RPMI7951 (cell line): ENCODE measurements at places on chromosomes 3 and 15. TPM values are rescaled to one million over a fixed set of nuclear protein-coding genes. Genes with fewer than 3 reads are reported as not detected.

RNU5B-1 gene
- not detected in 2 replicates for total RNA-seq

CFAP100 gene
- not detected in 2 replicates for total RNA-seq

ALDH1L1 gene
- not detected in 2 replicates for total RNA-seq

IQCH gene
- 7.0 and 11.5 TPM in 2 replicates for total RNA-seq

CIB2 gene
- total RNA-seq, result 6.2 and 7.8 TPM in 2 replicates

EIF3J gene
- total RNA-seq, result 32.7 and 44.9 TPM in 2 replicates

OR5H14 gene
- total RNA-seq, result not detected in 2 replicates

ANKRD34C gene
- total RNA-seq, result not detected in 2 replicates

SMAD6 gene
- 2.0 and 2.7 TPM in 2 replicates for total RNA-seq

TRIM42 gene
- not detected in 2 replicates for total RNA-seq

FBXO40 gene
- total RNA-seq, result under 0.01 TPM in 2 replicates

CASR gene
- not detected in 2 replicates for total RNA-seq

PLA2G4E gene
- total RNA-seq, result not detected in 2 replicates

DNA sequence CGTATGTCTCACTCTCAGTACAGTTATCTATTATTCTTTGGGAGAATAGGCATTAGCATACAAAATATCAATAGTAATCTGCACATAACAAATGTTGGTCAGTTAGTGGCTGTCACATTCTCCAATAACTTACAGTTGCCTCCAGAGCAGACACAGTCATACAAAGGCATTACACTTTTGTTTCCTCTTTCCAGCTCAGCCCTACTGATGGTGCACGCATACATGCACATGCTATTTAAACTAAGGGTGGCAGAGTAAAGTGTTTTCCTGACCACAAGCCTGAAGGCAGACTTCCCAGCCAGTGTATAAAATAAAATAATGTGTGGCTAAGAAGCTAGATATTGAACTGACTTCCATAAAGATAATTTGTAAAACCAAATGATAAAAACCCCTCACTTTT is 47.6 kb downstream of the PHLDB2 start:
- DNase-seq, result peak; percentile 17

DNA sequence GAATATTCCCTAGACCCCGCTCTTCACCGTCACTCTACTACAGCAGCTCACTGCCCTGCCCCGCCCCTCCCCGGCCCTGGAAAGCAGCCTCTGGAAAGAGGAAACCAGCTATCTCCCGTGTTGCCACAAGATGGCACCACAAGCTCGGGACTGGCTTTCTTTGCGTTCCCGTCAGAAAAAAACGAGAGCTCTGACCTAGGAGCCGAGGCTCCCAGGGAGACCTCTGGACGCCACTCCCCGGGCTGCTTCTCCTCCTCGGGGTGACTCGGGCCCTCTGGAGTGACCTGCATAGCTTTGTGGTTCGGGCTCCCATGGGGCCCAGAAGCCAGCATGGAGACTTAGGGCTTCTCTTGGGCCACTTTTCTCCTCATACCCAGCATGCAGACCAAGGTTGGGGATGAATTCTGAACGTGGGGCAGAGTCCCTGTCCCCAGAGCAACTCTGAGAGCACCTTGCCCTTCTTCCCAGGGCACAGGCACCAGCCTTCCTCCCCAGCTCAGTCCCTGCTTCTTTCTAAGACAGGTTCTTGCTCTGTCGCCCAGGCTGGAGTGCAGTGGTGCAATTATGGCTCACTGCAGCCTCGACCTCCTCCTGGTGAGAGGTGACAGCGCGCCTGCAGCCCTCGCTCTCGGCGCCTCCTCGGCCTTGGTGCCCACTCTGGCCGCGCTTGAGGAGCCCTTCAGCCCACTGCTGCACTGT is 19.0 kb downstream of the STOML1 start:
- DNase-seq, result peak; percentile 84

DNA sequence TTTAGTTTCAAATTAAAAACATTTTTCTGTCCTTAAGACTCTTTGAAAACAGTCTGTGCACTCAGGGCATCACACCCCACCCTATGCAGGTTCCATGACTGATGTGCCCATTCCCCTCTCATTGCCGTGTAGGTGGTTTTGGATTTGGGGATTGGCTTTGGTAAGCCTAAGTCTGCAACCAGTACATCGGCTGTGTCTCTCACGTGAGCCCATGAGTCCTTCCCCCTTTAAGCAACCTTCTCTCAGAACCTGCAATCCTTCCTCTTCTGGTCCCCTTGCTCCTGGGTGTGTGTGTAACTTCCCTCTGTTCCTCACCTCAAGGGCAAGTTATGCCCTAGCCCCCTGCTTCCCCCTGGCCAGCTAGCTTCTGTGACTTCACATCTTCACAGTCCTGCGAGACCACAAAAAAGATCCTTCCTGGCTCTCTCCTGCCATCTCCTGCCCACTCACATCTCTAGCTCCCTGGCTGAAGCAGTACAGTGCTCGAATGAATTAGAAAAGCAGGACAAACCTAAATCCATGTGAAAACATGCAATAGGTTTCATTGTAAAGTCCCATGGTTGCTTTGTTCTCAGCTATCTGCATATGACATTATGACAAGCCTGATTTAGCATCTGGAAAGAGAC is 126.7 kb downstream of the UACA start:
- DNase-seq, result peak; percentile 40

- peak; percentile 82 for DNase-seq
Observed at GRCh38 chr15:41795996-41796856, 21.9 kb downstream of the MAPKBP1 start.

- DNase-seq, result no peak
Observed at GRCh38 chr15:81330366-81331090, 6.6 kb upstream of the STARD5 start.

- no peak for DNase-seq
Observed at GRCh38 chr15:79743032-79743431, 153.8 kb downstream of the MTHFS start.

DNA sequence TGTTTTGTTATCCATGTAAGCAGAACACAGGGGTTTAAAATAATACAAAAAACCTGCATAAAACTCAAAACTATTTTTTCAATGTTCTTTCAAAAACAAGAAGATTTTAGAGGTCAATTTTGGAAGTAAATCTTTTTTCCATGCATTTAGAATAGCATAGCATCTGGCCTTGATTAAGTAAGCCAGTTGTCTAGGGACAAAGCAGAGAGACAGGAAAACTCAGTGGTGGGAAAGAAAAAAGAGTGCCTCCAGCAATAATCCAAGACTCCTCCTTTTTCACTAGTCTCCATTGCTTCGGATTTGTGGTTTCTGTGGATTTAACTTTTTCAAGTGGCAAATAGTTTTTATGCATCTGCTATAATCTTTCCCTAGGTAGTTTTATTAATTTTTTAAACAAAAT is 88.9 kb downstream of the SUCNR1 start:
- DNase-seq, result peak; percentile 92

DNA sequence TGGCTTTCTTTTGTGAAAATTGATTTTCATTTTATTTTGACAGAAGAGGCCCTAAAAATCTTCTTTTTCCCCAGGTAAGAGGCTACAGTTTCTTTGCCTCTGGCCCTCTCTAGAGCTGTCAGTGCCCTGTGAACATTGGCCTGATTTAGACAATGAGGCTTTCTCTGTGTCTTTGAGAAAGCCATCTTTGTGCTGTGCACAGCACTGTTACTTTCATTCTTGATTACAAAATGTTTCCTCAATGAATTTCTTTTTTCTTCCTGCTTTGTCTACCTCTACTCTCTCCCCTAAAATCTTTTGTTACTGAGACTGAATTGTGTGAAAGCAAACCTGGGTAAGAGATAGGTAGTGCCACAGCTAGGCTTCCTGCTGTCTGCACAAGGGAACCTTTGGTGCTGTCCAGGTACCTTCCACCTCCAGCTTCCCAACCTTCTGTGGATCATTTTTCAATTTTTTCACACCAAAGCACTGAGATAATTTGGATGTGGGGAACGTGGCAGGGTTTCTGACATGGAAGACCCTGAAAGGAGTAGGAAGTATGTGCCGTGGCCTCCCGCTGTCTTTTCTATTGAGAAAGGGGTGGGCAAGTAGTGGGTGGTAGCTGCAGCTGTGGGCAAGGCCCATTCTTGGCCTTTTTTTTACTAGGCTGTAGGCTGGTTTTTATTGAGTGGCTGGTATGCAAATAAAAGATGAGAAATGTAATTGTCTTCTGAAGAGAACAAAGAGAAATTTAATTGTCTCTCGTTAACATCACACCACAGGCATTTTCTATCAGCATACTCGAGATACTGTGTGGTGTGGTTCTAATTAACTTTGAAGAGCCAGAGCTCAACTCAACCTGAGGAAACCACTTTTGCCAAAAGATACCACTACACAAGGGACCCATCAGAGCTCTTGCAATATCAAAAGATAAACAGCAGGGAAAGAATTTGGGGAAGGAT is 21.0 kb downstream of the RAB8B start:
- DNase-seq, result no peak

- DNase-seq, result no peak
Observed at GRCh38 chr3:60202052-60202726, 1049.1 kb downstream of the FHIT start.

- DNase-seq, result no peak
Observed at GRCh38 chr15:36313736-36314280, 265.6 kb upstream of the CDIN1 start.

DNA sequence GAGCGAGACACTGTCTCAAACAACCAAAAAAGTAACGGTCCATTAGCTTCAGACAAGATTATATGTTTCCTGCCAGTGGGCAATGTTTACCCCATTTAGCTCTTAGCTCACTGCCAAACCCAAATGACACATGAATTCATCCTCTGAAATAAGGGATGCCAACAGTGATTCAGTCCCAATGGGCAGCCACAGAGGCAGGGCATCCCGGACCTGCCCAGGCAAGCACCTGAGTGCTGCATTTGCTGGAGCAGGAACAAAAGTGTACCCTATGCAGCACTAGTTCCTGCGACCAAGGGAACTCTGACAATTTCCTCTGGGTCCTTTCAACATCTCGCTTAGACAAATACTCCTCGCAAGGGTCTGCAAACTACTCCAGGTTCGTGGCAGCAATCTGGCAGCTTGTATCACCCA is 8.0 kb downstream of the IP6K2 start:
- no peak for DNase-seq

- DNase-seq, result peak; percentile 29
Observed at GRCh38 chr3:66144568-66145407, 76.0 kb upstream of the SLC25A26 start.

DNA sequence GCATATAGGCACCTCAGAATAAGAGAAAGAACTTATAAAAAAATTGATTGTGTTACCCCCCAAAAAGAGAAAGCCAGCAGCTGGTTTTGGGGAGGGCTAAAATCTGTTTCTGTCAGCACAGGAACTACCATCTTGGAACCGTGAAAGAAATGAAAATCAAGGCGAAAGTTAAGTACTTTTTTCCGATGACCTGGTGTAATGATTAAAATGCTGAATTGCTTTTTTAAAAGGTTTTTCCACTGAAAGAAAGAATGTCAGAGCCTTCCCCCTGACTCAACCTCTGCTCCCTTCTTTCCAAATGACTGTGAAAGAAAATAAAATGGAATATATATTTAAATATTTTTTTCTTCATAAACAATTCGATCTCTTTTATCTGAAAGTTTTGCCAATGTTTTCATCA is 570.5 kb upstream of the CFAP20DC start:
- no peak for DNase-seq

DNA sequence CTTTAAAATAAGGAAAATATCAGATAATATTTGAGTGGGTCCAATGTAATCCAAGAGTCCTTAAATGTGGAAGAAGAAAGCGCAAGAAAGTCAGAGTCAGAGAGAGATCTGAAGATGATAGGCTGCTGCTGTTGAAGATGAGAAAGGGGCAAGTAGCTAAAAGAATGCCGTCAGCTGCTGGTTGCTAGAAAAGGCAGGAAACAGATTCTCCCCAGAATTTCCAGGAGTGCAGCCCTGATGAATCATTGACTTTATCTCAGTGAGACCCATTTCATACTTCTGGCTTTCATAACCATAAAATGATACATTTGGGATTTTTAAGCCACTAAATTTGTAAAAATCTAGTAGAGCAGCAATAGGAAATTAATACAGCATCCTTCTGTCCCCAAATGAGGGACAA is 7.5 kb upstream of the CHMP2B start:
- no peak for DNase-seq

DNA sequence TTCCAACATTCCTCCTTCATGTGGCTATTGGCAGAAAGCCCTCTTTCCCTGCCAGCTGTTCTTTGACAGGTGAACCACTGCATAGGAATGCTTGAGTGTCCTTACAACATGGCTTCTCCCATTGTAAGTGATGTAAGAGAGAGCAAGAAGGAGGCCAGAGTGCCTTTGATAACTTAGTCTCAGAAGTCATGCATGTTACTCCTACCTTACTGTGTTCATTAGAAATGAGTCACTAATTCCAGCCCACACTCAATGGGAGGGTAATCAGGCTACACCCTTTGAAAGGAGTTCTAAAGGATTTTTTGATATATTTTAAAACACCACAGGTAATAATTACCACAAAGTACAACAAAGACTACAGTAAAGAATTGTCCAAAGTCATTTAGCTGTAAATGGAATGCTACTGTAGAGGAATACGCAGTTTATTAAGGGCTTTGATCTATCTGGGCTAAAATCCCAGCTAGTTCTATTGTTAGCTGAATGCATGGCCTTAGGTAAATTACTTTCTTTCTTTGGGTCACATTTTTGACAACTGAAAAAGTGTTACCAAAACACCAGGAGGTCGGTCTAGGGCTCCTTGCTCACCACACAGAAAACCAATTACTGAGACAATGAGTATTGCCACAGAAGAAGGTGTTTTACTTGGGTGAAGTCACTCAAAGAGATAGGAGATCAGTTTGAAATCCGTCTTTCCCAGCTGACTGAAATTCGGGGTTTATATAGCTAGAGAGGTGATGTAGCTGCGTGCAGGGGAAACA is 154.9 kb downstream of the GRM7 start:
- DNase-seq, result no peak

GRCh38 chr3:36714343-36715086 is 49.8 kb downstream of the DCLK3 start:
- peak; percentile 52 for DNase-seq

DNA sequence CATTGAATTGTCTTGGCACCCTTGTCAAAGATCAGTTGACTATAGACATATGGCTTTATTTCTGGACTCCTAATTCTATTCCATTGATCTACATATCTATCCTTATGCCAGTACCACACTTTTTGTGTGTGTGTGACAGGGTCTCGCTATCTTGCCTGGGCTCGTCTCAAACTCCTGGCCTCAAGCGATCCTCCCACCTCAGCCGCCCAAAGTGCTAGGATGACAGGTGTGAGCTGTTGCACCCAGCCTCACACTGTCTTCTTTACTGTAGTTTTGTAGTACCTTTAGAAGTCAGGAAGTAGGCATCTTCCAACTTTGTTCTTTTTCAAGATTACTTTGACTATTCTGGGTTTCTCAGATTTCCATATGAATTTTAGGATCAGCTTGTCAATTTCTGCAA is 24.3 kb downstream of the CDAN1 start:
- DNase-seq, result no peak

DNA sequence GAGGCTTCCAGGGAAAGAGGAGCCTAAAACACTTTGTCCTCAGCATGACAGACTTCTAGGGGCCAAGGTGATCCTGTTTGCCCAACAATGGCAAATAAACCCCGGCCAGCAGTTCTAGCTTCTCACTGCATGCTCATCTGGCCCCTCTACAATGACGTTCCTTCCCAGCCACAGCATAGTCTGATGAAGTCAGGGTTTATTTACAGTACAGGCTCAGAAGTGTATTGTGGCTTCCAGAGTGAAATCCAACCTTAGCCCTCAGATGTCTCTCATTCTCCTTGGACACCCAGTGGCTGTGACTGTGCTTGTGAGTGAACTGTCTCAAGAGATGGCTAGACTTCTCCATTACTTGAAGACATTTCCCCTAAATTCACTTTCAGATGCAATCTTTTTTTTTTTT is 40.8 kb downstream of the BFSP2 start:
- no peak for DNase-seq
